SHP77 treated with DMSO at 0.1 percent for 48 hours (cell line): ENCODE measurements at places on chromosomes 7 and 10.

- no peak for DNase-seq
Observed at GRCh38 chr10:70308121-70309060, 24.6 kb upstream of the NPFFR1 start.

DNA sequence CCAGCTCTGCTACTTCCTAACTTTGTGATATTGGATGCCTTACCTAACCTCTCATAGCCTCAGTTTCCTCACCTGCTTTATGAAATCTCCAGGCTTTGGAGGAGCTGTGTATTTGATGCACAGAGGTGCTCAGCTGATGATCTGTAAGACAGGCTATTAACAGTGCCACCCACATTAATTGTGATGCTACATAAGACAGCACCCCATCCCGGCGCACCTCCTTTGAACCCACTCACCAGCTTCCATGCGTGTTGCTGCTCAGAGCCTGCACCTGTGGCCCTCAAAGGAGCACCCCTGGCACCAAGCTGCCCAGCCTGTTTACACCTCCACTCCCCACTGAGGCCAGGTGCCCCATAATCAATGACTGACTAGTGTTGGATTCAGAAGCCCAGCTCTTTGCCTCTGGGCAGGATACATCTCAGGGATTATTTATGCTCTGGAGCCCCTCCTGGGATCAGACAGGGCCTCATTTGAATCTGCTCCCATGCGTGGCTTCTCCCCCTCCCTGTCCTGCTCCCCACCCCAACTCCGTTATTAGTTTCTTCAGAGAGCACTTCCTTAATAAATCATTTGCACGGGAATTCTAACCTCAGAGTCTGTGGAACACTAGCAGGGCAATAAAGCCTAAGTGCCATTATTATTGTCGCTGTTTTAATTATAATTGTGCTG lies 87.7 kb downstream of the GFRA1 start:
- no peak for DNase-seq

GRCh38 chr10:29430101-29430500 lies 141.2 kb downstream of the LYZL1 start:
- no peak for DNase-seq

- DNase-seq = no peak
Observed at GRCh38 chr10:105274556-105275070, 633.5 kb downstream of the SORCS3 start.

GRCh38 chr10:49837685-49838084 lies 75.6 kb upstream of the OGDHL start:
- no peak for DNase-seq

DNA sequence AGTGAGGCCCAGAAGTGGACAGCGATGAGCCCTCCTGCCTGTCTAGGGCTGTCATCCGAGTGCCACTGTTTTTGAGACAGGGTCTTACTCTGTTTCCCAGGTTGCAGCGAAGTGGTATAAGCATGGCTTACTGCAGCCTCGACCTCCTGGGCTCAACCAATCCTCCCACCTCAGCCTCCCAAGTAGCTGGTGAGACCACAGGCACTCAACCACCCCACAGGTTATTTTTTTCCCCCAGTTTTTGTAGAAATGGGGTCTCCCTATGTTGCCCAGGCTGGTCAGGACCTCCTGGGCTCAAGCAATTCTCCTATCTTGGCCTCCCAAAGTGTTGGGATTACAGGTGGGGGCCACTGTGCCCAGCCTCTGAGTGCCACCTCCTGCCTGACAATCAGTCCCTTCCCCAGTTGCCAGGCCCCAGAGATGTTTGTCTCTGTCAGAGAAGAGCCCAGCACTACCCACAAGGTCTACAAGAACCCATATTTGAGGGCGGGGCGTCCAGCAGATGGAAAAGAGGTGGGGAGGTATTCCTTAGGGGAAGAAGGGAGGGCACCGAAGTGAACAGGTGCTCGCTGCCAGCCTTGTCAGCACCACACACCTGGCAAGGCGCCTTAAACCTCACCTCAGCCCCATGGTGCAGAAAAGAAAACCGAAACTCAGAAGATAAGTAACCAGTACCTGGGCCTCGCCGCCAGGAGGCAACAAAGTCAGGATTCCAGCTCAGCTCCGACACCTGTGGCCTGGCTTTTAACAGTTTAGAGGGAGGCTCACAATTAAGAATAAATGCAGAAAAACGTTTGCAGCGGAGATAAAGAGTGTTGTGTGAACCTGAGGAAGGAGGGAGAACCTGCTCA lies 77.4 kb upstream of the ANLN start:
- no peak for DNase-seq

- no peak for DNase-seq
Observed at GRCh38 chr10:120511165-120511564, 54.1 kb downstream of the PLPP4 start.

DNA sequence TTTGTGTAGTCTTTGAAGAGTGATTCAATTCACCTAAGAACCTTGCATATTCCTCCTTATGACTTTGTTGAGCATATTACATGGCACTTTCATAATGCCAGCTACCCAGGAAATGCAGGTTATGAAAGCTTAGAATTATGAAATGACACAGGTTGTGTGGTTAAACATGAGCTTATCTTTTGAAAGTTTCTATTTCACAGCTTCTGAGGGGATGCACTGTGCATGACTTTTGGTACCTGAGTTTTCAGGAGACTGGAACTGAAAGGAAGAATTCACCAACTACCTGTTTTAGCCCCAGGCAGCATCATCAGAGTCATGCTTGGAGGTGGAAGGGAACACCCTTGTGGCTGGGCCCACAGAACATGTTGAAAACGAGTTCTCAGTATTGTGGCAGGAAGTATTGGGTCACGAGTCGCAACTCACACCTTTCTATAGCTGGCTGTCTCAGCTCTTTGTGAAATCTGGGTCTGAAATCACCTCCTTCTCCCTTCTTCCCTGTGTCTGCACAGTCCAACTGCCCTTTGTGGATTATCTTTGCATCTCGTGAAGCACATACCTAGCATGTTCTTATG lies 228.2 kb downstream of the PTEN start:
- DNase-seq = no peak

GRCh38 chr7:153507885-153508284 lies 544.3 kb upstream of the DPP6 start:
- no peak for DNase-seq

- no peak for DNase-seq
Observed at GRCh38 chr10:114021717-114022680, 21.7 kb upstream of the ADRB1 start.

DNA sequence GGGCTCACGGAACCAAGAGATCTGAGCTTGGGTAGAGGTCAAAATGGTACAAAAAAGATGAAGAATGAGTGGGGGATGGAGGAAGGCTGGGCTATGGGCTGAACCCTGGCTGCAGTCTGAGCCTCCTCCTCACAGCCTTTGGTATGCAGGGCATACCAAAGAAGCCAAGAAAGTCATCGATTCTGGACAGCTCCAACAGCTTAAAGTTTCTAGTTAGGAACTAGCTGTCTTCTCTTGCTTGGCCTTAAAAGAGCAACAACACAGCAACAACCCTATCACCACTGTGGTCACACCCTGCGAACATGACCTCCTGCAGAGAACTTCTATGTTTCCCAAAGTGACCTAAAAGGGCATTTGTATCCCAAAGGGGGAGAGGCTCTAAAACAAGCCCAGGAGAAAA lies 126.1 kb upstream of the EFCAB10 start:
- DNase-seq = no peak

- DNase-seq = no peak
Observed at GRCh38 chr7:72430531-72430930, 18.4 kb upstream of the CALN1 start.

GRCh38 chr10:52446391-52446790 lies 132.3 kb downstream of the DKK1 start:
- DNase-seq = no peak

- no peak for DNase-seq
Observed at GRCh38 chr7:50621973-50622490, 56.8 kb upstream of the DDC start.

- DNase-seq = peak; percentile 6
Observed at GRCh38 chr10:68406815-68407548, at the start of gene RUFY2. TSS of gene RUFY2 (minus strand) at chr10:68407277. CDS start at chr10:68407189, 88 bp downstream.

DNA sequence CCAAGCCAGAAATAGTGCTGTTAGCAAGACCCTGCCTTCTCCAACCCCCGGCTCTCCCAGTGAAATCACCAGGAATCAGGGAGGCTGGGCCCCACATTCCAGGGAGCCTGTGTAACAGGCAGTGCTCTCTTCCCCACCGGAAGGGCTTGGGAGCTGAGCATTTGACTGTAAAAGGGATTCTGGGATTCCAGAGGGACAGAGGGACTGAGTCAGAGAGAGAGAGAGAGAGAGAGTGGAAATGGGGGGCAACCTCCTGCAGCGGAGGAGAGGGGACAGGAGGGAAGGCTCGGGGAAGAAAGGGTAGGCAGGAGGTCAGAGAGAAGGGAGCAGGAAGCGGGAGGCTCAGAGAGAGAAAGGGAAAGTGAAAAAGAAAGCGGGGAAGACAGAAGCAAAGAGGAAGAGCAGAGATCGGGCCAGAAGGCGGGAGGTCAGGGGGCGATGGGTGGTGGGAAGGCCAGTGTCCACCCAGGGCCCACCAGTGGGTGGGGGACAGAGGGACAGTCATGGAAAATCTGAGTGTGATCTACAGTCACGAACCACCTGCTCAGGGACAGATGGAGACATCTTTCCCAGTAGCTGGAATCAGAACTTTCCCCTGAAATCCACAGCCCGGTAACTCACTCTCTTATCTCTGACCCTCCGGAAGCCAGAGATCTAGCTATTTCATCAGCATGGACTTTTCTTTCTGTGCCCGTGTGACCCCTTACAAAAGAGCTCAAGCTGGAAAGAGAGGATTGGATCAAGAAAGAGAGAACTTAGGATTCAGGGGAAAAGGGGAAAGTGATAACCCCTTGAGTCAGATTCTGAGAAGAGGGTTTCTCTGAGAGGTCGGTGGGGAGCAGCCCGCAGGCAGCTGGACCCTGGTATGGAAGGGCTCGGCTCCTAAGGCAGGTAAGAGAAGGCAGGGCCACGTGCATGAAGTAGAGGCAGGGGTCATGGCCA lies 4.6 kb upstream of the SERPINE1 start:
- no peak for DNase-seq

GRCh38 chr7:100413346-100413745 lies 15.2 kb downstream of the ZCWPW1 start:
- DNase-seq = no peak

- DNase-seq = no peak
Observed at GRCh38 chr10:63125459-63125858, 7.7 kb upstream of the NRBF2 start.

- DNase-seq = no peak
Observed at GRCh38 chr7:107865956-107866775, 24.8 kb upstream of the DLD start.

GRCh38 chr7:153422291-153423209 lies 629.6 kb upstream of the DPP6 start:
- DNase-seq = no peak

DNA sequence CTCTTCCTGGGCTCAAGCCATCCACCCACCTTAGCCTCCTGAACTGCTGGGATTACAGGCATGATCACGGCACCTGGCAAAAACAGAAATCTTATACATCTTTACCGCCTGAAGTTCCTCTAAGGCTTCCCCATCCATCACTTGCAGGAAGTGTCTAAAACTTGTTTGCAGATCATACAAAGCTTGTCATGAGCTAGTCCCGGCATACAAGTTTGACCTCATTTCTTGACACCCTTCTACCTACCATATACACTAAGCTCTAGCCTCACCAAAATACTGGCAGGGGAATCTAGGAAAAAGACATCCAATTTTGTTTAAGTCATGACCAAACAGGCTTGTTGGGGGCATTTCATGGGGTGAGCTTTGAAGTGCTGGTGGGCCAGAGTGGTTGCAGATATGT lies 14.5 kb downstream of the DNMBP start:
- no peak for DNase-seq

- no peak for DNase-seq
Observed at GRCh38 chr7:149199234-149199995, 4.1 kb downstream of the ZNF282 start.
